ENCODE measurements at places on chromosomes 7 and 10.
A peak's percentile ranks its signal among the peaks of the same experiment; 100 is the strongest.

DNA sequence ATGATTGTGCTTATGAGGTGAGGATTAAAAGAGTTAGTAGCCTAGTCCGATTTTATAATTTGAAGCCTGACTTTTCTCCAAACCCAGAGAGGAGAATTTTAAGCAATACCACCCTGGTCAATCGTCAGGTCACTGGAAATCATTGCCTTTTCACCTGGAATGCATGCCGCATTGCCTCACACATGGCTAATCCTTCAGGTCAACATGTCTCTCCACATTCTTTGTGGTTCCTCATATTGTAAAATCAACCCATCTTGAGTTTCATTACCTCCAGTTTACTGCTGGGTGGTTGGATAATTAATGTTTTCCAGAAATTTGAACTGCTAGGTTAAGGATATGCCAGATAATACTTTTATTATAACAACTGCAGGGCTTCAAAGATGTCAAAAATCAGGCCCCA is 55.6 kb upstream of the SEMA3E start:
- no peak for DNase-seq

DNA sequence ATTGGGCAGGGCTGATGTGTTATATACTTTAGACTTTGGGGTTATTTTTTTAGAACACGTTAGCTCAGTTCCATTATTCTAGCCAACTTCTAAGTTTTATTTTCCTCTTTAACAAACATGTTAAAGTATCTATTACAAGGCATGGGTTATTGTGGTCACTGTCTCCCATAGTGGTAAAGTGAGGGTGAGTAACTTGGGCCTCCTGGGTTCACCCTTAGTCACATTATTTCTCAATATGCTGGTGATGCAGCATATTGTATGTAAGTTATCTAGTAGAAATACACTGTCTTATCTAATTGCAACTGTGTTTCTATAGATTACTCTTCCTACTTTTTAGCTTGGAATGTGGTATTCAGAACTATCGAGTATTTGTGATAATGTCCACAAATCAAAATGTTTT is 65.9 kb downstream of the BBS9 start:
- DNase-seq: no peak

DNA sequence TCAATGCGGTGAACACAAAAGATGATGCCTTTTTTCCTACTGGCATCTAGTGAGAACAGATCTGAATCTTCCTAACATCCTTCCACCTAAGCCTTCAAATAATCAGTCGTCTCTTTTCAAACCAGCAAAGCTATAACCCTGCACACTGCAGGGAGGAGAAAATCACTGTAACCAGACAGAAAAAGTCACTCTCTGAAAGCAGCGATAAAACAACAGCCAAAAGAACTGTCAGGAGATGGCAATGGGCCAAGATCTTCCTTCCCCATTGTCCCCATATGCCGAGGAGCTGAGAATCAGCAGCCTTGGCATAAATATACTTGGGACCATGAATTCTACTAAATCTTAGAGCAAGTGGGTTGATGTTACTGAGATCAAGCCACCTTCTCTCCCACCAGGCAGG is 13.1 kb downstream of the FZD9 start:
- DNase-seq: no peak

- no peak for DNase-seq
These were observed 178.8 kb upstream of the NEBL start for GRCh38 chr10:21075880-21076279.

DNA sequence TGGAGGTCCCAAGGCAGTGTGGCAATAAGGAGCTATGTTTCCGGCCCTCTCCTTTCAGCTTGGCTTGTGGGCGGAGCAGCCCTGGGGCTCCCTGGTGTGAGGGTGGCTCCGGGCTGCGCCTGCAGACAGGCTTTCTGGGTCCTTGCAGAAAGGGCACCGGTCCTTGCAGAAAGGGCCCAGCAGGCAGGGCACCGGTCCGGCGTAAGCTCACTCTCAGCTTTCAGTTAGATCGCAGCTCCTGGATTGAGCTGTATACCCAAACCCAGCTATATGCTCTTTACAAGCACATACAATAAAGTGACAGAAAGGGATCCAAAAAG is 293.8 kb upstream of the SHH start:
- no peak for DNase-seq

DNA sequence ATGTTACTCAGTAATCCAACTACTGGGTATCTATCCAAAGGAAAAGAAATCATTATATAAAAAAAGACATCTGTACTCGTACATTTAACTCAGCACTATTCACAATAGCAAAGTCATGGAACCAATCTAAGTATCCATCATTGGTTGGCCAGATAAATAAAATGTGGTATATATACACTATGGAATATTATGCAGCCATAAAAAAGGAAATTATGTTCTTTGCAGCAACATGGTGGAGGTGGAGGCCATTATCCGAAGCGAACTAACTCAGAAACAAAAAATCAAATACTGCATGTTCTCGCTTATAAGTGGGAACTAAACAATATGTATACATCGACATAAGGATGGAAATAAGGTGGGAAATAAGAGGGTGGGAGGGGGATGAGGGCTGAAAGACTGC is 56.2 kb upstream of the ANTXRL start:
- DNase-seq: no peak

- no peak for DNase-seq
These were observed 1.0 kb upstream of the PBLD start for GRCh38 chr10:68333440-68334431.

DNA sequence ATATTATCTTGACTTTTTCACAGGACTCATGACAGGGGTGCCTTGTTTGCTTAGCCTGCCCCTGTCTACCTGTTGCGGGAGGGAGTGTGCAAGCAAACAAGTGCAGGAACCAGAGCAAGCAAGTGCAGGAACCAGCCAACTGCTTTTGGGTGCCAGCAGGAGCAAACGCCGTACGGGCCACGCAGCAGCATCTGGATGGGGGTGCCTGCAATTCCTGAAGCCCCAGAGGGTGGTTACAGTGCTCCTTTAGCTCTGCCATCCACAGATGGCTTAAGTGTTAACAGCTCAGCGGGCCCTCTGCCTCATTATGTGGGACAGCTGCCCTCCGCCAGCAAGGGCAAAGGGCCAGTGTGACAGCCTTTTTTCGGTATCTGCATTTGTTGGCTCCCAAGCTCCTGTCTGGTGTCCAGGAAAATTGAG is 83.5 kb downstream of the MICU1 start:
- no peak for DNase-seq

- no peak for DNase-seq
These were observed 43.6 kb downstream of the PDGFA start for GRCh38 chr7:475951-476441.

GRCh38 chr7:98200364-98200763 is 10.9 kb upstream of the BHLHA15 start:
- no peak for DNase-seq

- no peak for DNase-seq
These were observed 220.3 kb downstream of the EBF3 start for GRCh38 chr10:129743738-129744133.

- no peak for DNase-seq
These were observed 287.1 kb upstream of the SMIM30 start for GRCh38 chr7:113405296-113406056.

GRCh38 chr7:85185424-85186082 is 1.3 kb downstream of the SEMA3D start:
- DNase-seq: no peak

DNA sequence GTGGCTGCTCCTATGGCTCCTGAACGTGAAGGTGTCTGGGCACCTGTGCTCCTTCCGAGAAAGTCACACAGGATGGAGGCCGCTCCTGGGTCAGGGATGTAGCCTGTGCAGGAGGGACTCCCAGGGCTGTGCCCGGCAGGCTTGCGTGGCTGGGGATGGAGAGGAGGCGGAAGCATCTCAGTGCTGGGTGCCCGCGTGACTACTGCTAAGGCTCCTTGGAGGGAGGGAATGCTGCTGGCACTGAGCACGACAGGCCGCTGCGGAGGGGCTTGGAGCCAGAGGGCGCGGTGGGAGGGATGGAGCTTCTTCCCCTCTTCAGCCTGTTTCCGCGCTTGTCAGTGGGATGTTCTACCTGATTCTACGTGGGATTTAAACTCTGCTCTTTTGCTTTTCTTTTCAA is 35.0 kb downstream of the ADCY1 start:
- DNase-seq: no peak

GRCh38 chr7:27202018-27202861 is 2.3 kb upstream of the HOXA13 start:
- DNase-seq: no peak

DNA sequence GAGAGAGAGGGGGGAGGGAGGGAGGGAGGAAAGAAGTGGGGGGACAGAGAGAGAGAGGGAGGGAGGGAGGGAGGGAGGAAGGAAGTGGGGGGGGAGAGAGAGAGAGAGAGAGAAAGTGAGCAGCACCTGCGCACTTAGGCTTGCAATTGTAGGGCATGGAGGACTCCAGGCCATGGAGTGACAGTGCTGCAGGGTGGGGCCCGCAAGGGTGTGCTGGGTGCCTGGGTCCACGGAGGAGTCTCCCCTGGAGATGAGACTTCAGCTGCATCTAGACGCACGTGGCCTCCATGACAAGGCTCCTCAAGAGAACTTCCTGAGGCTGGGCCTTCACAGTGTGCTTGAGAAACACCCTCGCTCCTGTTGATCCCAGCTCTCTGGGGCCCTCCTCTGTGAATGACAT is 44.5 kb downstream of the CLRN3 start:
- no peak for DNase-seq

- no peak for DNase-seq
These were observed 53.2 kb downstream of the GAD2 start for GRCh38 chr10:26269754-26270153.

DNA sequence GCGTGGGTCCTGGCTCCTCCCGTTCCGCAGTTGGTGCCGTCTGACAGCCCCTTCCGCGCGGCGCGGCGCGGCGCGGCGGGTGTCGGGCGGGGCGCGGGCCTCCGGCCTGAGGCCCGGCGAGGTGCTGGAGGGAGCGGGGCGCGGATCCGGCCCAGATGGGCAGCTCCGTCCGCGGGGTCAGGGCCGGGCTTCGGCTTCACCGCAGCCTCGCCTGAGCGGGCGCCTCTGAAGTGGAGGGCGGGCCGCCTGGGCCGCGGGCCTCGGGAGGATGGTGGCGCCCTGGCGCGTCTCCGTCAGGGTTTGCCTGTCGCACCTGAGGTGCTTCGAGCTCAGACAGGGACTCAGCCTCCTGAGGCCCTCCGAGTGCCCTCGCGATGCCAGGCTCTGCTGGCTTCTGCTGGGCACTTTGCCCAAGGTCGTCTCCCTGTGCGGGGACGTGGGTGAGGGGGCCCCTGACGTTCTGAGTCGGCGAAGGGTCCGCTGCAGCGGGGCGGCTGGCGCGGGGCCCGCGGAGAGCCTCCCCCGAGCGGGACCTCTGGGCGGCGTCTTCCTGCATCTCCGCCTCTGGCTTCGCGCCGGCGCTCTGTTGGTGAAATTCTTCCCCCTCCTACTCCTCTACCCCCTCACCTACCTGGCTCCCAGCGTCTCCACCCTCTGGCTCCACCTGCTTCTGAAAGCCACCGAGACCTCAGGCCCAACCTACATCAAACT is 473 bp downstream of the ADCK2 start:
- peak; percentile 41 for DNase-seq

DNA sequence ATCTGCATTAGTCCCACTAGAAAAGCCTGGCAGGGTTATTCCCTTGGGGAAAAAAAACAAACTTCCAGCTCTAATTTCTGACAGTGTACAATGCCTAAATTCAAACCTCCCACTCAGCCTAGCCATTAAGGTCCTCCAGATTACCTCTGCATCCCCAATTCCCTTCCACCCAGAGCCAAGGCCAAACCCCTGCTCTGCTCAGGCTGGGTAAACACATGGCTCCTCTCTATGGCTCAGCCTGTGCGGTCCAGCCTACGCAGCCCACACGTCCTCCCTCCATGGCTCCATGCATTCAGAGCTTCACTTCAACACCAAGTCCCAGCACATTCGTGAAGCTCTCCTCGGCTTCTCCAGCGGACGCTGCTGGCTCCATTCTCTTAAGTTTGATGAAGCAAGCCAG is 5.2 kb downstream of the DLG5 start:
- no peak for DNase-seq

GRCh38 chr10:17022896-17023295 is 106.7 kb downstream of the CUBN start:
- DNase-seq: no peak

- no peak for DNase-seq
These were observed 8.3 kb upstream of the FAM133B start for GRCh38 chr7:92598310-92598981.

GRCh38 chr7:39808796-39809481 is 141.1 kb upstream of the CDK13 start:
- no peak for DNase-seq

GRCh38 chr10:114195079-114195478 is 15.9 kb downstream of the TDRD1 start:
- DNase-seq: no peak

GRCh38 chr7:147909431-147910148 is 681.0 kb upstream of the C7orf33 start:
- DNase-seq: no peak

GRCh38 chr7:28808796-28809533 is 149.2 kb downstream of the TRIL start:
- no peak for DNase-seq

DNA sequence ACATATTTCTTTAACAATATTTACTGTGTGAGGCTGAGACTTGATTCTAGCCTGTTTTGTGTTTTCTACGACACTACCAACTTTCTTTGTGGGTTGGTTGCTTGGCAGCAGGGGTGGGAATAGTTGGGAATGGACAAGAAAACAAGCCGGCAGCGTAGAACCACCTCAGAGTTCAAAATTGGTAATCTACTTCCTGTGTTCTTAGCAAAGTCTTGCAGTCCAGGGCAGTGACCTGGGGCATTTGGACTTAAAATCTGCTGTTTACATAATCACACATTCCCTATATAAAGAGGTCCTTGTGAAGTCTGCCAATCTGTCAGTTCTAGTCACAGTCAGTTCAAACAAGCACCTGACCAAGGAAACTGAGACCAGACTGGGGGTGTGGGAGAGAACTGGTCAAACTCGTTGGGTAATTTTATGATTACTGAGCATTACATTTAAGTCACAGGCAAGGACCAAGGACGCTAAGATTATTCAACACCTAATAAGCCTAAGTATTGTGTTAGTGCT is 167.9 kb downstream of the CPEB3 start:
- no peak for DNase-seq

DNA sequence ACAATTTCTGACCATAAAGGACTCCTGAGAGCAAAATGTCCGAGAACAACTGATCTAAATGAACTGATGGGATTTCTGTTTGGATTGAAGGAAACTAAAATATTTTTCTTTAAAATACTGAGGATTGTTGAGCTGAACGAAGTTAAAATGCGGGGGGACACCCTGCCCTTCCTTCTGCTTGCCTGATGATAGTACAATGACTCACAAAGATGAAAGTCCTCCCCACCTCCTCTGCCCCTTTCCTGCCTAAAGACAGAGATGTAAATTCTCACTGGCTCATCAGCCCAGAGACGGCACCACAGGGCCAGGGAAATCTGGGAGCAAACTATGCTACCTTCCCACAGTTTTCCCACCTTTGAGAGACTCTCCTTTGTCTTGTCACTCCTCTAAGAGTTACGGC is 180.6 kb downstream of the PHTF2 start:
- DNase-seq: no peak
